ENCODE measurements at places on chromosomes 2 and 18. TPM values are rescaled to one million over a fixed set of nuclear protein-coding genes. Genes with fewer than 3 reads are reported as not detected.

Gene IL36B
- total RNA-seq, result not detected

Gene SERPINB12
- not detected for total RNA-seq

Gene UGT1A6
- not detected for total RNA-seq

Gene GKN2
- total RNA-seq, result not detected

Gene CNTNAP5
- not detected for total RNA-seq

Gene RTKN
- 8.3 TPM for total RNA-seq

Gene ABCB11
- total RNA-seq, result not detected

Gene VPS4B
- total RNA-seq, result 66.2 TPM

Gene RAPGEF4
- 0.17 TPM for total RNA-seq

DNA sequence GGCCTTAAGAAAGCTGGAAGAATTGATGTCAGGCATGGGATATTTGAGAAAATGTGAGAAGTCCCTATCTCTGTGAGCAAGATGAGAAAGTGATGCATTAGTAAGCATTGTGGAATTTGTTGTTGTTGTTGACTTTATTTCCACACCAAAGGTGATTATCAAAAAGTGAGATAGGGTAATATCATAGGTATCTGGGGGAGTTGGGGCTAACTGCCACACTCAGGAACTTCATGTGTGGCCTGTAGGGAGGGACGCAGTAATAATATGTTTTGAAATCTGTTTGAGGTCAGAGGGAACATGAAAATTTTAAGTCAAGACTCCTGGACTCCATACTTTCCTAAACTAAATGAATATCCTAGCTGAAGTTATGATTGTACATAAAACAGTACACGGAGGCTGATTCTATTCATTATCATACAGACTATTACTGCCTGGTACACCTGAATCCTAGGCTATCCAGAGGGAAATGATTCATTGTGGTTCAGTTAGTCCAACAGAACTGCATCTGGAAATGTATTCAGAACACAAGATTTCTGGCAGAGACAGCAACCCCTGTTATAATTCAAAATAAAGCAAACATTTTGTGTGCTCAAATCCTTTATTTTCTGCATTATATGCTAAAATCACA lies 304.8 kb downstream of the CPS1 start:
- no peak for DNase-seq

- DNase-seq, result no peak
Measured at GRCh38 chr2:20468549-20469500, 22.0 kb downstream of the RHOB start.

DNA sequence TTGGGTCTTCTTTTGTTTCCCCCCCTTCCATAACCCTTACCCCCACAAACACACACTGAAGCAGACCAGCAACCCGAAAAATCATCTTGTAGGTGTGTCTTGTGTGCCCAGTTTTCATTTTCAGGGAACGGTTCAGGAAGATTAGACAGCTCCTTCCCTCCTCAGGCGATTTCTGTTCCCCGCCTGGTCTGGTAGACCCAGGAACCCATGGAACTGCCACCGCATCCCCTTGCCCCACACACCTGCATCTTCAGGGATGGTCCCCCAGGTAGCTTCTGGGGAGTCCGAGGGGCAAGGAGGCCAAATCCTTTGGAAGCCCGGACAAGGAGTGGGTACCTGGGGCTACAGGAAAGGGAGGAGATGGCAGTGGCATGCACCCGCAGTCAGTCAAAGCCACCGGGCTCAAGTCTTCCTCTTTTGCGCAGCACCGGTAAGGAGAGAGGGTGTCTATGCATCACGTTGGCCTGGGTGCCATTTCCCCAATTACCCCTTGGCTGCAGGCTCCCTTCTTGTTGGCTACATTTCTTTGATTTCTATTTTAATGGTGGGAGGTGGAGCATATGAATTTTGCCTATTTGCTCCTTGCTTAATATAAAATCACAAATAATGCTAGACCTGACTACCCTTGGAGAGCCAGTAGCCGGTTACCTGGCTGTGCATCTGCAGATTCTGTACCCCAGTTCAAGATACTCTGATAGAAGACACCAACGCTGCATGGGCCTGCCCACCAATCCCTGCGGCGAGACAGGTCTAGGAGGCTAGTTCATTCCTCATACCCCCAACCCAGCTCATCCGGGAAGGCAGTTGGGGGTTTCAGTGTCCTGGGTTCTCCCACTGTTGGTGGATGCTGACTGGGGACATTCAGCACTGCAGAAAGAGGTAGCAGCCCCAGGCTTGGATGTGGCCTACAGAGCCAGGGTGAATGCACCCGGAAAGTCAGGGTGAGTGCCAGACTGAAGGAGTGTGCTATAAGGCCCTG lies 30.0 kb upstream of the ATP6V1B1 start:
- DNase-seq, result no peak

DNA sequence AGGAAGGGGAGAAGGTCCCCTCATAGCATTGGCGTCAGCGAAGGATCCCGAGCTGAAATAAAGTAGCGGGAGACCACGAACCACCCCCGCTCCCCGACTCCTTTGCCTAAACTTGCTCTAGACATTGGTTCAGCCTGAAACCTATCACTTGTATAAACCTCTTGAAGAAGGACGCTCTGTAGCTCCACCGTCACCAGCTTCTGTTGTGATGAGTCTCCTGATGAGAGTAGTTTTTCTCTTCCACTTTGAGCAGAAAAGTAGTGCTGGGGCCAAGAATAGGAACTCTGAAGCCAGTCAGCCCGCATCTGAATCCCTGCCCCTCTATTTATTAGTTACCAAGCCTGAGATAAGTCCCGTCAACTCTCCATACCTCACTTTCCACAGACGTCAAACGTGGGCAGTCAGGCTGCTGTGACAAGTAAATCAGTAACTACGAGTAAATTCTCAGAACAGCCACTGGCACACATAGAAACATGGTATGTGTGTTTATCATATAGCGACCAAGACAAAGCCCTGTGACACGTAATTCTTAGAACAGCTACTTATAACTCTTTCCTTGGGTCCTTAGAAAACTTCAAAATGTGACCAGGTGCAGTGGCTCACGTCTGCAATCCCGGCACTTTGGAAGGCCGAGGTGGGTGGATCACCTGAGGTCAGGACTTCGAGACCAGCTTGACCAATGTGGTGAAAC lies 61.7 kb downstream of the CD226 start:
- no peak for DNase-seq

GRCh38 chr2:217975626-217976025 lies 27.2 kb downstream of the TNS1 start:
- DNase-seq, result no peak

DNA sequence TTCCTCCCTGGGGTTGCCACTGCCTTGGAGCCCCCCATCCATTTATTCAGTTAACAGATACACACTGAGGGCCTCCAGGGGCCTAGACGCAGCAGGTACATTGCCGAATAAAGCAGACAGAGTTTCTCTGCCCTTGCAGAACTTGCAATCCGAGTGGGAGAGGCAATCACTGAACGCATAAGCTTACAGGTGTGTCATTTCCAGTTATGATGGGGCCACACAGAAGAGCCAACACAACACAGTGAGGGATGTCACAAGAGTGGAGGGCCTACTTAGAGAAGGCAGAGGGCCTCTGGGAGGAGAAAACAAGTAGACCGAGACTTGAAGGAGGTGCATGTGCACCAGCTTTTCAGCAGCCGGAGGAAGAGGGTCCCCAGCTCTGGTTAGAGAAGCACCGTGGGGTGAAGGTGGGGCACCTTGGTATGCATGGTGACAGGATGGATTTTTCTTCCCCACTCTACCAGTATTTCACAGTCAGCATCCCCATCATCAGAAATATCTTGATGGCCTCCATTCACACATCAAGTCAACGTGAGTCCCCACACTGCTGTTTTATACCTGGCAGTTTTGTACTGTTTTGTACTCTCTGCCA lies 150.9 kb downstream of the SMAD7 start:
- DNase-seq, result peak; percentile 10

GRCh38 chr18:41391616-41392595 lies 563.1 kb upstream of the PIK3C3 start:
- no peak for DNase-seq

GRCh38 chr2:230748087-230748486 lies 35.4 kb downstream of the CAB39 start:
- no peak for DNase-seq

GRCh38 chr18:63131959-63132818 lies 187.4 kb downstream of the BCL2 start:
- DNase-seq, result no peak

DNA sequence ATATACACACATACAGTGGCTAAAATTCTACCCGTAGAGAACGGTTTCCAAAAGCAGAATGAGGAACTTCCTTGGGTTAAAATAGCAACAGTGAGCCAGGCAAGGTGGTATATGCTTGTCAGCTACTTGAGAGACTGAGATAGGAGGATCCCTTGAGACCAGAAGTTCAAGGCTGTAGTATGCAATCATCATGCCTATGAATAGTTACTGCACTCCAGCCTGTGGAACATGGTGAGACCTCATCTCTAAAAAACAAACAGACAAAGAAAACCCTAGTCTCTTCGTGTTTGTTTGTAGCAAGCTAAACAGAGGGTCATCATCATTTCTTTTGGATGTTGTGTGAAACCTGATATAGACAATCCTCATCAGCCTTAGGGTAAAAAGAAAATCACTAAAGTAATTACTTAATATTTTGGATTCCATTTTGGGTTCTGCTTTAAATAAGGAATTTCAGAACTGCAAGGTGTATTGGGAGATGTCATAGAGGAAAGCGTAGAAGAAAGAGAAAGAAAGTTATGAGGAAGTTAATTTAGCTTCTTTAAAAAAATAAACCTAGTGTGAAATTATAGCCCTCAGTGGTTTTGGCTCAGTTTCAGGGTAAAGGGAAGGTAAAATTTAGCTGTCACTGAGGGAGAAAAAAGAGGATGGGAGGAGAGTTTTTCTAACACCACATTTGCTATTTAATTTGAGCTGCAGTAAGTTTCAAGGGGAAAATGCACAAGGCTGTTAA lies 46.5 kb downstream of the PLEK start:
- DNase-seq, result no peak

DNA sequence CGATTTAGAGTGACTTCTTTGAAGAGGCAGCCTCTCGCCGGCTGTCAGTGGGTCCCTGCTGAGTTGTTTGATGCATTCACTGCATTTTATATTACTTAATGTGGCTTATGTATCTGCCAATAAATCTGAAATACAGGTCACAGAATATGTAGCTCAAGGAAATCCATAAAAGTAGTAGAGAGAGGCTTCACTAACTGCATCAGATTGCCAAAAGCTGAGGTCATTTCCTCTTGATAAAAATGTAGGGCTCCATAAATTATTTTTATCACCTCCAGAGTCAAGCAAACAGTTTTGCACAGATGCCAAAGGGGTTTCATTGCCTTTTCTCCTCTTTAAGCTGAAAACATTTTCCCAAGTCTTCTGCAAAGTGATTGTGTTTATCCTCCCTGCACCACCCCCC lies 36.5 kb upstream of the CCDC93 start:
- no peak for DNase-seq

- no peak for DNase-seq
Measured at GRCh38 chr2:136325844-136326331, 207.9 kb upstream of the CXCR4 start.

DNA sequence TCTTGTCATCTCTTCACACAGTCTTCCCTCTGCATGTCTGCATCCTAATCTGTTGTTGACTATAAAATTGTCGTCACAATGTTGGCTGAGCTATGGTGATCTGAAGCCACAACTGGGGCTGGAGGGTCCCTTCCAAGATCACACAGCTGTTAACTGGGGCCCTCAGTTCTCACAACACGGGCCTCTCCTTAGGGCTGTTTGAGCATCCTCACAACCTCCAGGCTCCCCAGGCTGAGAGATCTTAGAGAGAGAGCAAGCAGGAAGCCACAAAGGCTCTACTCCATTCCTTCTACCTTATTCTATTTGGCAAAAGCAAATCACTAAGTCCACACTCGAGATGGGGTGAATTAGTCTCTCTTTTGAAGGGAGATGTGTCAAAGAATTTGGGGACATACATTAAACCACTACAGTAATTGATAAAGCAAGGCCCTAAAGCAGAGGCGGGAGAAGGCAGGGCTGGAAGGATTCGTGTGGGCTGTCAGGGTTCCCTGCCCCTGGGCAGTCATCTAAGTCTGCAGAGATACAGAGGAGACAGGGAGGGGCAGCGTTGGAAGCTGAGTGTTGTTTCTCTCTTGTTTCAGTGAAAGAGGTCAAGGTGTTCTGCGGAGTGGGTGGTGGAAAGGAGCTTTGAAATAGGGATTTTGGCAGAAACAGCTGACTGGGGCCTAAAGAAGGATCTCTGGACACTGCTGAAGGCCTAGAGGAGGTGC lies 15.9 kb downstream of the MYO7B start:
- no peak for DNase-seq

- DNase-seq, result no peak
Measured at GRCh38 chr2:220148471-220149248, 521.2 kb downstream of the SLC4A3 start.

GRCh38 chr2:134335601-134336000 lies 81.7 kb downstream of the MGAT5 start:
- DNase-seq, result no peak

DNA sequence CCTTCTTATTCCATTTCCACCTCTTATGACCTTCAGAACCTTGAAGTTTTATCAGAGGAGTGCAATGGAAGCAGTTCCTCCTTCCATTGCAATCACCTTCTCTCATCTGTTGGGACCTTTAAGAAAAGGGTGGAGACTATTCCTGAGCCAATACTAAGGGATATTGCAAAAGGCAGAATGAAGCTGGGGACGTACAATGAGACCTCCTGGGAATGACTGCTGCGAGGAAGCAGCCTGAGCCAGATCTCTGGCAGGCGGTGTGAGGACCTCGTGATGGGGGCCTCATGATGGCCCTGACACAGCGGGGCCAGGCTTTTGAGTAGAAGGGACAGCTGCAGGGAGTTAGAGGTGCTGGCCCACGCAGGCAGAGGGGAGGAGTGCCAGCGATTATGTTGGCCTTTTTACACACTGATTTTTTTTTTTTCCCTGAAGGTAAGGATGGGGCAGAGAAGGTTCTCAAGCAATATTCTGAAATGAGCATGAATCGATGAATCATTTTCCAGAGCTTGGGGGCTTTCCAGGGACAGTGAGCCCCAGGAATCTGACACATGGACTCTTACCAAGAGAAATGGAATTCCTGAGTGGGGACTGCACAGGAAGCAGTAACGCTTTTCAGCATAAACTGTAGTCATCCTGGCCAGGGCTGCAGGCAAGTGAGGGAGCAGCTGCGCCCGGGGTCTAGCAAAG lies 40.0 kb upstream of the LAPTM4A start:
- DNase-seq, result no peak
